ENCODE measurements at places on chromosomes 2 and 18.

GRCh38 chr18:3667255-3668137, 217.5 kb downstream of the TGIF1 start:
- DNase-seq, result no peak

- DNase-seq, result no peak
Measured at GRCh38 chr2:241910604-241911520, 41.3 kb downstream of the RTP5 start.

DNA sequence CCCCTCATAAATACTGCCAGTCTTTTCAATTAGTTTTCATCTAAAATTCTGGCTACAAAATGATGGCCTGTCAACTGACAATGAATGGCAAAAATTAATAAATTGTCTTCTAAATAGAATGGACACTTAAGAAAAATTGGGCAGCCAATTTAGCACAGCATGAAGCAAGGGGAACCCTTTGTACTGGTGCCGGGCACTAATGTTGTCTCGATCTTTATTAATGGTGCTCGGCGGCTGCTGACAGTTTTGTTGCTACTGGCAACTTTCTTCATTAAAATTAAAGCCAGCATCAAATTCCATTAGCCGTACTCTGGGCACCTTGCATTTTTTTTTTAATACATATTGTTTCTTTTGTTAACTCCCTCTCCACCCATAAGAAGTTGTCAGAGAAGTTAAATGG, 309.3 kb downstream of the GBX2 start:
- DNase-seq, result no peak

DNA sequence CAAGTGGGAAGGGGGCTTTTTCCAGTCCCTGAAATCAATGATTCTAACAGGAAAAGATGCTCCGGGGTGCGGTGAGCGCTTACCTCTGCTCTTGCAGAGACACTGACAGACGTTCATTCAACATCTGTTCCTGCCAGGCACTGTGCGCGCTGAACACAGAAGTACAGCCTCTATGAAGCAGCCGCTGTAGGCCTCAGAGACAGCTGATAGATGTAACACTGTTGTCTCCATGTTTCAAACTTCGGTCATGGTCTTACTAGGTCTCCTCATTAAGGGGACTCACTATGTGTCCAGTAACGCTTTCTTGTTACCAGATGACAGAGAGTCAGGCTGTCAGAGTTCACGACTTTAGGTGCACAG, 649 bp upstream of the CLIP4 start:
- no peak for DNase-seq

GRCh38 chr18:56162311-56163265, 475.8 kb downstream of the TXNL1 start:
- no peak for DNase-seq

DNA sequence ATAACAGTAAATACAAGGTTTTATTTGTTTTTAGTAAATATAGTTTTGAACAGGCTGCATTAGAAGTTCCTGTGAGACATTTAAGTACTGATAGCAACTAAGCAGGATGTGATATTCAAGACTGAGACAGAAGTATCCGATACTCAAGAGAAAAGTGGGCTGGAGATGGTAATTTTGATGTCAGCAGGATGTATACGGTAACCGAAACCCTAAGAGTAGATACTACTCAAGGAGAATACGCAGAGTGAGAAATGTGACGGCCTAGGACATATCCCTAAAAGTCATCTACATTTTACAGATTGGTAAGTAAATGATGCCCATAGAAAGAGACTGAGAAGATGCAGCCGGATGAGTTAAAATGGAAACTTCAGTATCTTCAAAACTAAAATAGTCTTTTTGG, 115.4 kb downstream of the GORASP2 start:
- DNase-seq, result no peak

DNA sequence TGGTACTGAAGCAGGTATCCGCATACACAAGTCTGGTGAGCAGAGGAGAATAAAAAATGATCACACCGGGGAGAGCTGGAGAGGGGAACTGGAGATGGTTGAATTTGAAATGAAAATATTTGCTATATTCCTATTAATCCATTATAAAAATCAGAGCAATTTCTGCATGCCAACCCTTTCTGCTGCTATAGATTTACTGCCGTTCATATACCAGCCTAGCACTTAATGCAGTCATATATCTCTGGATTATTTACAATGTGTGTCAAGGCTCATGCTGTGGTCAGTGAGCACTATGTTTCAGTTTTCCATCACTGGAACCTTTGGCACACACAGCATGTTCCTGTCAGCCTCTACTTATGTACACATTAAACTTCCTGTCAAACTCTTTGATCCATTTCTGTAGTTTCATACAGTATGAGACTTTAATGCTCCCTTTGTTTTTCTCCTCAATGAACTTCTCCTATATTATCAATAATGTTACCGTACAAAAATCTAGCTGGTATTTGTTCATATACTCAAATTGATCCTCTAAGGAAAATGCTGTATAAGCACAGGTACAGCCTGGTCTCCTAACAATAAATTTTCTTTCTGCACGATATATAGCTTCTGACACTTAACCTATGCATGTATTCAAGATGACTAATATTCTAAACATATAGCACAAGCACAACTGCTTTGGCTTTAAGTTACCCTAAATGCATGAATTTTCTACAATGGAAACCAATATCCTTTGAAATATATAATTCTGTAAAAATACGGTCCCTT, 36.7 kb downstream of the FANCL start:
- DNase-seq, result no peak

DNA sequence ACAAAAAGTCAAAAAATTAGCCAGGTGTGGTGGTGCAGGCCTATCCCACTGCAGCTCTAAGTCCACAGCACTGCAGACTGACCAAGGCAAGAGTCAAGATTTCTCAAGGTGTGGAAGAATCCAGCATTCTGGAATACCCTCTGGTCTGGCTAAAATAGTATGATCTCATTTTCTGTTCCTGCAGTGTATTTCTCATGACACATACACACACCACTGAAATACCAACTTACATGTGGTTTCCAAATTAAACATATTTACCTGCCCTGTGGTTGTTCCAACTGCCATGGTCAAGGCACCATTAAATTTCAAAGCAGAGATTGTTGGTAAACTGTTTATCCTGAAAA, 30.9 kb downstream of the NOL10 start:
- DNase-seq, result no peak

DNA sequence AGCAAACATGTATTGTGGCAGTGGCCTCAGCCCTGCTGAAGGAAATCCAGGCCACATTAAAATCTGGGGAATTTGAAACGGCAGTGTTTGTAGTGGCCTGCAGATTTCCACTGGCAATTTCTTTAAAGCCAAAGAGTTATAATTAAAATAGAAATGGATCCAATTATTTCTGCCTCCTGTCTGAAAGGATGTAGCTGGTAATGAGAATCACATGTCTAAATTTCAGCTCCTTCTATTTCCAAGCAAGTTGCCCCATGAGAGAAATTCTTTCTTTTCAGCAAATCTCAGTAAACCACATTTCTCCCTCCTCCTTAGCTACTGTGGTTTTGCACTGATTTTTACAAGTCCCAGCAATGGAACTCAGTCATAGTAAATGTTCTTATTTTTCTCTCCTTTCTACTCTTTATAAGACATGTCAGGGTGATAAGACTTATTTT, 55.4 kb upstream of the ZNF396 start:
- DNase-seq, result no peak

DNA sequence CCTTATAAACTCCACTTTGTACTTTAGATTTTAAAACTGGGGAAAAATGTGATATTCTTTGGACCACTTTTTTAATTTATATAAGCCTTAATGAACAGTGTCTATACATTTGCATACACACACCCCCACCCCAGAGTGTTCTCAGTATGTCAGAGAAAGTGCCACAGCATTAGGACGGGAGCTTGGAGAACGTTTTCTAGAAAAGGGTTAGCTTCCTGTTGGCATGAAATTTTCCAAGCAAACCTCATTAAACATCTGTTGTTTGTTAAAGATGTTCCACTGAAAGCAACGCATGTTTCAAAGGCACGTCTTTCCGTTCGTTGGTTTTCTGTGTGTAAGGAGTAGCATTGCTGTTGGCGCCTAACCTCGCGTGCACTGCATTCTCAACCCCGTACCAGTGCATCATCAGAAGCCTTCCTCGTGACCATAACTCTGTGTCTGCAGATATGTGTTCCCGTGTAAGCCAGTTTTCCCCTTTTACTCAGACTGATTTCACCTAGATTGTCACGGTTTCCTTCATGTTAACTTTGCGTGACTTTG, 228.5 kb downstream of the ALPK2 start:
- DNase-seq, result no peak

- no peak for DNase-seq
Measured at GRCh38 chr2:224608104-224608503, 22.9 kb upstream of the CUL3 start.

GRCh38 chr2:44777537-44777936, 164.0 kb upstream of the SIX3 start:
- peak; percentile 92 for DNase-seq

DNA sequence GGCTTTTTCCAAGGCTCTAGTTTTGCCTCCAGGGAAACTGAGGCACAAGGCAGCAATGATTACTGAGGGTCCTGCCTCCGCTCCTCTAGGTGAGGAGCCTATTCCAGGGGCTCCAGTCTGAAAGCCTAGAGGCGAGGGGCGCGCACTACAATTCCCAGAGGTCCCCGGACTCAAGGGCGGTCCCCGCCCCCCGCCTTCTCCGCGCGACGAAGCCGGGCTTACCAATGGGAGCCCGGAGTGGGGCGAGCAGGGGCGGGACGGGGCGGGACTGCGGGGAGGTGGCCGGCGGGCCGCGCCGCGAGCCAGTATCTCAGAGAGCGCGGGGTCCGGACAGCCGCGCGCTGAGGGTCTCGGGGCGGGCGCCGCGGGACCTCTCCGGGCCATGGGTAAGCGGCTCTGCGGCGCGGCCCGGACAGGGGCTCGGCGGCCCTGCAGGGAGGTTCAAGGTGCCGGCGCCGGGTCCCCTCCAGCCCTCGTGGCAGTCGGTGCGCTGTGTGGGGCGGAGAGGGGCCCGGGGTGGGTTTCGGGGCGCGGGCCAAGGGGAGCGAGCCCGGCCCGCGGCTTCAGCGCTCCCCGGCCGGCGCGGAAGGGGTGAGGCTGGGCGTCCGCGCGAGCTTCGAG, at the start of gene ARID5A:
Gene ARID5A (plus strand): TSS at position 308 of the 621 bp plus-strand sequence. CDS start 75 bp downstream, at position 383.
- DNase-seq, result peak; percentile 92

DNA sequence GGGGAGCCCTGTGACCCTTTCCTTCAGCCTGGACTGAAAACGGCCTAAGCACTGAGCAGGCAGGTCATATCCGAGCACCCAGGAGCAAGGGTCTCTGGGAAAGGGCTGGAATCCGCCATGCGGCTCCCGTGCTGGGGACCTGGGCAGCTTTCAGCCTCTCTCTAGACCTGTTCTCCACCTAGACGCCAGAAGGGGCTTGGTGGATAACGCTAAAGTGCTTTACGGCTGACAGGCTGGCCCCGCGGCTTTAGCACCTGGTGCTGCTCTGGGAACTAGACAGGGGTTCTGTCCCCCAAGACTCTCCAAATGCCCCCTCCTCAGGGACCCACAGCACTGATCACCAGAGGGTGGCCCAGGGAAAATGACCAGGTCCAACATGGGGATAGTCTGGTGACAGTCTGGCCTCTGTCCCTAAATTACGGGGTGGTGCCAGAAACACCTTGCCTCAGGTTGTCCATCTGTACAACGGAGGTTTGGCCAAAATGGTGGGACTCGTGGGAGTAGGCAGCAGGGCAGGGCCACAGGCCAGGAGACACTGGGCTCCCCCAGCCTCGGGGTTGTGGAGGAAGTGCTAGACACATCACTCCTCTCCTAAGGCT, 13.0 kb downstream of the SDC1 start:
- peak; percentile 89 for DNase-seq

GRCh38 chr2:188997263-188997662, 23.1 kb downstream of the COL3A1 start:
- no peak for DNase-seq

- DNase-seq, result no peak
Measured at GRCh38 chr18:54242327-54242726, 17.9 kb upstream of the MBD2 start.

DNA sequence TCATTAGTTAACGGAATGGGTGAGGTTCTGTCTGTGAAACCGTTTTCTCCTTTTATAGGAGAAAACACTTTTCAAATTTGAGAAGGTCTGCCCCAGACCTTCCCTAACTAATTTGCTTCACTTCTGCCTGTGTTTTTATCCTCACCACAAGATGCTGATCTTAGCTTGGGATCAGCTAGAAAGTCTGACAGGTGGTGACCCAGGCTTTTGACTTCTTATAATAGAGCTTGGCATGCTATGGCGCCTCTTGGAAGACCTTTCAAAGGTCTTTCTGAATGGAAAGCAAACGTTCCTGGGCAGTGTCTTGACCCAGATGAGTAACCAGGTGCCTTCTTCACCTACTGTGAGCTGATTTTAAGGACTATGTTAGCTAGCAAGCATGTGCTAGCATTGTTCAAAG, 91.4 kb downstream of the LYPD6 start:
- DNase-seq, result no peak

DNA sequence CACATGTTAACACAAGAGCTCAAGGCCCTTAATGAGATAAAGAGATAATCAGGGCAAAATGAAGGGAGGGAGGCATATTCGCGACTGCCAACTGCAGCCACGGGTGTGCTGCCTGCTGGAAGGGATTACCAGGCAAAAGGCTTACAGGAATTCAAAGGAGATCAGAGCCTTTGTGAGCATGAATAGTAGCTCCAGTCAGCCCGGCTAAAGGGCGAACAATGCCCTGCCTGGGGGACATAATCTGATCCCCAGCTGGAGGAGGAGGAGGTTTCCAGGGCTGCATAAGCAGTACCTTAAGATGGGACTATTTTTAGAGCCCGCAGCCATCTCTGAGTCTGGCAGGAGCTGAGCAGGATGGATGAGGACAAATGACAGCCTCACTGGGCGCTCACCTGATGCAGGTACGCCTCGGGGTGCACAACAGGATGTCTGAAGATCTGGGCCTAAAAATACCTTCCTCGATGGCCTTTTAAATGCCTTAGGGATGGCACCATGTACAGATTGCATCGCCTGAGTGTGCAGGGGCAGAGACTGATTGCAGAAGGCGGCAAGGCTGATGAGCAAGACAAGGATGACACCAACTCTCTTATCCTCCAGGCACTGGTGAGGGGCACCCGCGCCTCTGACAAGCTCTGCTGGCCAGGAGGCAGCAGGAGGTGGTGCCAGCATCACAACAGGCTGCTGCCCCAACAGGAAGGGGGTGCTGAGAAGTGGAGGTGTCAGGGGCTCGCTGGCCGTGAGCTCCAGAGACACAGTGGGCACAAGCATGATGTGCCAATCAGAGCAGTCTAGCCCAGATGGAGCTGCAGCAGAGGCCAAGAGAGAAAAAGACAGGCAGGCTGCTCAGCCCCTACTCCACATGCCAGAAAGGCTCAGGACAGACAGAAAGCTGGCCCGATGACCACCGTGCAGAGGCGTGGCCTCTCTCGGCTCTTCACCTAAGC, 111.4 kb downstream of the EIPR1 start:
- DNase-seq, result peak; percentile 98

- DNase-seq, result no peak
Measured at GRCh38 chr2:10790228-10790973, 22.2 kb downstream of the PDIA6 start.

DNA sequence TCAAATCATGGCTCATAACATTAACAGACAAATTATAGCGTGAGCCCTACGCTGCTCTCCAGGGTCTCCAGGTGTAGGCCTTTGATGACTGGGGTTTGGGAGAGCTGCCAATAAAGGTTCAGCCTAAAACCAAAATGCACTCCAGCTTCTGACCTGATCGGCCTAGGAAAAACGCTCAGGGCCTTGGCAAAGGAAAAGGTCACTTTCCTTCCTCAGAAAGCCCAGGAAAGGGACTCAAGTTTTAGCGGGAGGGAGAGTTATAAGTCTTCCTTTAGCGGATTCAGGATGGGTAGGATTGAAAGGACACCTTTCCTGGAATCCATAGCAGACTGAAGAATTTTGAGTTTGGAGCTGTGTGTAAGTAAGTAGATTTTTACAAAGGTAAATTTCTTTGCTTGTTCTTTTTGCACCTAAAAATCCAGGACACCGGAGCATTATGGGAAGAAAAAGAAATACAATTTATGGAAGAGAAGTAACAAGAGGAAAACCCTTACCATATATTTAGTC, 8.8 kb downstream of the EVX2 start:
- no peak for DNase-seq

All from WERI-Rb-1 (cell line).